WTC11 (cell line): ENCODE measurements at places on chromosomes 16 and 17.
A peak's percentile ranks its signal among the peaks of the same experiment; 100 is the strongest.

DNA sequence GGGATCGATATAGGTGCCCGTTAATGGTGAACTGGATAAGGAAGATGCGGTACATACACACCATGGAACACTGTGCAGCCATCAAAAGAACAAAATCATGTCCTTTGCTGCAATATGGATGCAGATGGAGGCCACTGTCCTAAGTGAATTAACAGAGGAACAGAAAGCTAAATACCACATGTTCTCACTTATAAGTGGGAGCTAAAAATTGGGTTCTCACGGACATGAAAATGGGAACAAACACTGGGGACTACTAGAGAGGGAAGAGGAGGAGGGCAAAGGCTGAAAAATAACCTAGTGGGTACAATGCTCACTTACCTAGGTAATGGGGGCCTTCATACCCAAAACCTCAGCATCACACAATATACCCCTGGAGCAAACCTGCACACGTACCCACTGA lies 302.6 kb downstream of the XYLT1 start:
- H3K27ac ChIP-seq, result no peak overlapping the region
- peaks cover 4% of the 10 kb centered on the region; the same call in 1 of the 2 replicates for H3K36me3 ChIP-seq
- no peaks in the 10 kb centered on the region for H3K4me1 ChIP-seq
- H3K4me3 ChIP-seq, result no peak overlapping the region
- no peak for DNase-seq

GRCh38 chr16:89565256-89565505 lies 4.7 kb downstream of the RPL13 start:
- H3K36me3 ChIP-seq, result peaks cover 33% of the 10 kb centered on the region
- H3K27me3 ChIP-seq, result no peaks in the 10 kb centered on the region
- DNase-seq, result peak; percentile 52
- H3K27ac ChIP-seq, result peak overlapping the region; percentile 96
- H3K4me1 ChIP-seq, result peaks cover 48% of the 10 kb centered on the region
- peak overlapping the region; percentile 99 for H3K4me3 ChIP-seq

GRCh38 chr17:28131599-28131998 lies 89.1 kb downstream of the NLK start:
- H3K4me1 ChIP-seq, result no peaks in the 10 kb centered on the region
- no peak overlapping the region for H3K4me3 ChIP-seq
- no peak for DNase-seq

DNA sequence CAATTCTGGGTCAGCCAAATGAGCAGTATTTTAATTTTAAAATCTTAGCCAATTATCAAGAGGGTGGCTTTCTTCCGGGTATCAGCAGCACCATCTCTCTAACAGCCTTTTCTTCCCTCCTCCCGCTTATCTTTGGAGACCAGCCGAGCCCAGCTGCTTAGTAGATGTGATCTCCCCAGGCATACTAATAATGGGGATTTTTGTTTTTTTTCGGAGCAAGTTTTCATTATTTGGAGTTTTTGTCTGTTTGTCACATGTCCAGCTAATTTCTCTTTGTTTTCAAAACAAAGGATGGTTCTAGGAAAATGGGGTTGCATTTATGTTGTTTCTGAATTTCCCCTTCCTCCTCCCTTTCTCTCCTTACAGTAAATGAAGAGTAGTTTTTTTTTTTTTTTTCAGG lies 170.5 kb upstream of the MPHOSPH6 start:
- H3K27me3 ChIP-seq, result no peaks in the 10 kb centered on the region
- no peak overlapping the region for H3K4me3 ChIP-seq
- peaks cover 4% of the 10 kb centered on the region for H3K36me3 ChIP-seq
- no peak for DNase-seq
- H3K4me1 ChIP-seq, result peaks cover 9% of the 10 kb centered on the region; the same call in 1 of the 2 replicates
- no peak overlapping the region for H3K27ac ChIP-seq

GRCh38 chr17:14318918-14319205 lies 18.0 kb downstream of the HS3ST3B1 start:
- peaks cover 85% of the 10 kb centered on the region for H3K4me1 ChIP-seq
- H3K36me3 ChIP-seq, result peaks cover 7% of the 10 kb centered on the region
- H3K27ac ChIP-seq, result no peak overlapping the region
- H3K4me3 ChIP-seq, result no peak overlapping the region

- no peak overlapping the region for H3K27ac ChIP-seq
These were observed 32.3 kb upstream of the GNG13 start for GRCh38 chr16:832652-833336.

DNA sequence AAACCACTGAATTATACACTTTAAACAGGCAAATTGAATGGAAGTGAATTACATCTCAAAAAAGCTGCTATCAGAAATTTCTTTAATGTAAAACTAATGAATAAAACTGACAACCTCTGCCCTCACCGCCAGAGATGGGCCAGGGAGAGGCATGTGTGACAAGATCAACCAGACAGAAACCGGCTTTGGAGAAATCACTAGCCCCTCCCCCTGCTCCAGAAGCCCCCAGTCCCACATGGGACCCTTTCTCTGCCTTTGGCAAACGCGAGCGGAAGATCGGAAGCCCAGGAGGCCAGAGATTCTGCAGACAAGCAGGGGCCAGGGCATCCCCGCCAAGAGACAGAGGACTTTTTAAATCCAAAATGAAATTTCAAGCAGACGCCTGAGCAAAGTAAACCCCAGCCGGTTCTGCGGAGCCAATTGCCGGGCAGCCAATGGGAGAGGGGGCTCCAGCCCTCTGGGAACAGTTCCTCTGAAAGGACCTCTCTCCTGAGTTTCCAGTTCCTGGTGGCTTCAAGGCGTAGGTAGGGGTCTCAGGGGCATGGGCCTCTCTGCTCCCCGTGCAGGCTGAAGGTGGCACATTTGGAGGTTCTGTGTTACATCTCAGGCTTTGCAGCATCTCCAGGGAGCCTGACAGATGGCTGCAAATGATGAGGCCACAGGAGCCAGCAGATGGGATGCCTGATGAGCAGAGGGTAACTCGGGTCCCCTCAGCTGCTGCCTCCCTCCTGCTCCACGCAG lies 118.1 kb downstream of the GSG1L start:
- peak overlapping the region; percentile 43 for H3K4me3 ChIP-seq
- H3K4me1 ChIP-seq, result peaks cover 4% of the 10 kb centered on the region
- DNase-seq, result no peak
- no peak overlapping the region; the same call in 1 of the 2 replicates for H3K27ac ChIP-seq
- no peaks in the 10 kb centered on the region for H3K36me3 ChIP-seq
- peaks cover 3% of the 10 kb centered on the region; the same call in 1 of the 2 replicates for H3K27me3 ChIP-seq

DNA sequence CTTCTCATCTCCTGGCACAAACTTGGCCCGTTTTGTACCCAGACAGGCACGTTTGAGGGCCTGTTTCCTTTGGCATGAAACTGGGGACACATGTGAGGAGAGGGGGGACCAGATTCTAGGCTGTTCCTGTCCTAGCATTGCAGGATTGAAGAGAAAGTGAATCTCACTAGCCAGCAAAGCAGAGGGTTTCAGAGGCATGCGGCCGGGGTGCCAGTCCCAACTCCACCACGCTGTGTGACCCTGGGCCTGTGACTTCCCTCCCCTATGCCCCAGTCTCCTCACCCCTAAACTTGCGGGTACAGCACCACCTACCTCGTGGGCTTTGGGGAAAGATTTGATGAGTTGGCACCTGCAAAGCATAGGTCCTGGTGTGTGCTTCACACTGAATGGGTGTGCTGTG lies 53.5 kb upstream of the CIBAR2 start:
- H3K27me3 ChIP-seq, result peaks cover 7% of the 10 kb centered on the region
- no peak overlapping the region for H3K27ac ChIP-seq
- DNase-seq, result no peak
- H3K36me3 ChIP-seq, result no peaks in the 10 kb centered on the region

DNA sequence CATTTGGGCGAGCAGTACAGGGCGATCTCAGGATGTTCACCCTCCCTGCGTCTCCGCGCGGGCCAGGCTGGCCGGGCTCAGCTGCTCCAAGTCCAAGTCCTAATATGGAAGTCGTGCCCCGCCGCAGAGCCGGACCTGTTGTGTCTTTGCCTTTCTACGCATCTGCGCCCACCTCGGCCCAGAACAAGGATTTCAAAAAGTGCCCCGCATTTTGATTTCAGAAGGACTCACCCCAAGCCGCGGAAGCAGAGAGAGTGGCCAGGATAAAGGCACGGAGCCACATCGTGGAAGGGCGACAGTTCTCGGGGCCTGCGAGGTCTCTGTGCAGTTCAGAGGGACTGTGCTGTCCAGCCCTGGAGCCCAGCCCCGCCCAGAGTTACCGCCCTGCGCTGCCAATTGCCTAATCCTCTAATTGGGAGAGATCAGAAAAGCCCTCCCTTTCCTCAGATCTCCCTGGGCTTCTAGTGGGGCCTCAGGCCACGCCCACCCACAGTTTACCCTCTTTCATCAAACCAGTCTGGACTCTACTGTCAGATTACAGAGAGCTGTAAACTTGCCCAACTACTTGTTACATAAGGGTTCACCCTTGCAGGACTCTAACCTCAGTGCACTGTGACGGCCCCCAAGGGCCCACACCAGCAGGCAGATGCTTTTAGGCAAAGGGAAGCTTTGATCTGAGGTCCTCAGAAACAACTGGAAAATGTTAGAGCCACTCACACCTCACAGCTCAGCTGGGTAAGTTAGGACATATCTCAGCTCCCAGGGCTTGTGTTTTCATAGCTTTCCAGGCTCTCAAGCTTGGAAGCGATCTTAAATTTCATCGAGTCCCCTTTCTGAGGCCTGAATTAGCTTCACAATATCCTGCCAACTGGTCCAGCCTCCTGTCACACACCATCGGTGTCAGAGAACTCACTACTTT lies at the start of gene CES1:
Gene CES1, minus strand, starts transcription at position 324 of the 919 bp plus-strand sequence. Its CDS starts 41 bp downstream, at position 283.
- no peaks in the 10 kb centered on the region for H3K4me1 ChIP-seq
- DNase-seq, result no peak
- H3K27me3 ChIP-seq, result peaks cover 16% of the 10 kb centered on the region
- no peak within 1 kb of the TSS for H3K27ac ChIP-seq
- H3K36me3 ChIP-seq, result no peaks in the 10 kb centered on the region
- H3K4me3 ChIP-seq, result peak within 1 kb of the TSS; percentile 24

- H3K36me3 ChIP-seq, result peaks cover 2% of the 10 kb centered on the region; the same call in 1 of the 2 replicates
- no peak overlapping the region for H3K27ac ChIP-seq
- no peak for DNase-seq
- H3K4me1 ChIP-seq, result peaks cover 9% of the 10 kb centered on the region
- no peak overlapping the region for H3K4me3 ChIP-seq
- H3K27me3 ChIP-seq, result peaks cover 46% of the 10 kb centered on the region
These were observed 3.9 kb upstream of the GNG13 start for GRCh38 chr16:804193-805048.

- H3K27me3 ChIP-seq, result no peaks in the 10 kb centered on the region
- H3K4me3 ChIP-seq, result no peak overlapping the region
- H3K36me3 ChIP-seq, result no peaks in the 10 kb centered on the region
- H3K27ac ChIP-seq, result no peak overlapping the region
These were observed 1.5 kb upstream of the KRT16 start for GRCh38 chr17:41614098-41614497.

DNA sequence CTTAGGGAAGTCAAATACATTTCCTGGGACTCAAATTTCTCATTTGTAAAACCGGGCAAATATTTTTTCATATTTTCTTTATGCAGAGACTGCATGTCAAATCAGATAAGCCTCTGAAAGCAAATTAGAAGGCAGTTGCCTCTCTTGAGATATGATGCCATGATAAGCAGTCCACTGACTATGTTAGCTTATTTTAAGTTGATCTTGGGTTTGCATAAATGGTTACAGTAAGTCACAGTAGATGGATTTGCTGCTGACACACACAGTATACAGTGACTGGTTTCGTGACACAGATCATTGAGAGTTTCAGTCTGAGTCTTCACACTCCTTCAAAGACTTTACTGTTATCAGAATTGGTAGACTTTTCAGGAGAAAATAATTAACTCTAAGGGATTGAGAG lies 927.6 kb upstream of the CDH8 start:
- no peak for DNase-seq
- no peak overlapping the region for H3K27ac ChIP-seq
- peaks cover 3% of the 10 kb centered on the region for H3K36me3 ChIP-seq
- H3K4me3 ChIP-seq, result no peak overlapping the region

DNA sequence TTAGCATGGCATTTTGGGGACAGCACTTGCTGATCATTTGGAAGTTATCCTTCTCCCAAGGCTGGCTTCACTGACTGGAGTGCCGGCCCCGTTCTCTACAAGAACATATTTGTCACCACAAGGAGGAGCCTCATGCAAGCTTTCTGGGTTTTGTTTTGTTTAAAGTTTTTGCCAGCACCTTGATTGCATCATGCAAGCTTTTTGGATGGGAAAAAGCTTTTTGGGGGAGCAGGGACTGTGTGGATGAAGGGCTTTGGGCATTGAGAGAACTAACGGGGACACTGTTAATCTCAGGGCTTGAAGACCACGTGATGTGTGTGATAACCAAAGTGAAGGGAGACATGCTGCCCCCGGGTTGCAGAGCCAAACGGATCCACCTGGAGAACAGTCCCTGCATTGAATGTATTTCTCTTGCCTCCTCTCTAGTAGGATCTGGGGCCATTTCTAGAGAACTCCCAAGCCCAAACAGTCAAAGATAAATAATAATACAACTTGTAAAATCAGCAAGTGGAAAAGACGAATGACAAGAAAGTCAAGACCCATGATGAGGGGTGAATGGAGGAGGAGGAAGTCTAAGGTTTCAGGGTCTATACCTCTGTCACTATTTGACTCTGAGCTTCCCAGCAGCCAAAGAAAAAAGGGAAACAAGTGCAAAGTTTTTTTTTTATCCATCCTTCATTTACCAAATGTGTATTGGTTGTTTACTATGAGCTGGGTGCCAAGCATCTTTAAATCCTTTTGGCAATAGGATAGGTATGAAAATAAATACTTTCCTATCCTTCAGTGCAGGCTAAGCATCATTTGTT lies 17.2 kb downstream of the TMEM114 start:
- no peaks in the 10 kb centered on the region for H3K36me3 ChIP-seq
- H3K27ac ChIP-seq, result no peak overlapping the region; the same call in 1 of the 2 replicates
- peaks cover 23% of the 10 kb centered on the region for H3K4me1 ChIP-seq
- H3K27me3 ChIP-seq, result no peaks in the 10 kb centered on the region

GRCh38 chr16:86316967-86317812 lies 193.1 kb upstream of the FOXF1 start:
- no peak overlapping the region for H3K27ac ChIP-seq
- H3K27me3 ChIP-seq, result no peaks in the 10 kb centered on the region; the same call in 1 of the 2 replicates
- peaks cover 9% of the 10 kb centered on the region; the same call in 1 of the 2 replicates for H3K4me1 ChIP-seq
- no peaks in the 10 kb centered on the region for H3K36me3 ChIP-seq
- DNase-seq, result no peak
- no peak overlapping the region for H3K4me3 ChIP-seq

DNA sequence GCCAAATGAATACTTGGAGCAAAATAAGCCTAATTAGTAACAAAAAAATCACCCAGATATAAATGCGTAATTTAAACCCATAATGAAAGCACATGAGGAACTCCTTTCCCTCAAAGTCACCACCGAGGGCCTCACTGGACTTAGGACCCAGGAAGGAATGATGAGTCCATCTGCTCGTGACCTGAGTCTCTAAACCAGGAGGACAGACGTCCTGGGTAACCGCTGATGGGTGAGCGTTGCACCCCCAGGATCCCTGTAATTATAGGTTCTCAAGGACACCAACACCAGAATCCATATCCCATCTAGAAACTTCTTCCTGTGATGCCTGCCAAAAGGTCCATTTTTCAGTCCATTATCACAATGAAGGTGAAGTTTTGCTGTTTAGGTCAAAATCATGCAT lies 121.4 kb downstream of the ZNF778 start:
- H3K27ac ChIP-seq, result peak overlapping the region; percentile 77
- no peaks in the 10 kb centered on the region for H3K27me3 ChIP-seq
- DNase-seq, result no peak
- peaks cover 43% of the 10 kb centered on the region for H3K4me1 ChIP-seq
- no peaks in the 10 kb centered on the region for H3K36me3 ChIP-seq

- peak overlapping the region; percentile 94 for H3K27ac ChIP-seq
- H3K27me3 ChIP-seq, result no peaks in the 10 kb centered on the region
- peak overlapping the region; percentile 79 for H3K4me3 ChIP-seq
These were observed 19.5 kb downstream of the SIAH1 start for GRCh38 chr16:48365601-48366164.

- H3K36me3 ChIP-seq, result peaks cover 9% of the 10 kb centered on the region
- H3K4me1 ChIP-seq, result no peaks in the 10 kb centered on the region
- peaks cover 13% of the 10 kb centered on the region for H3K27me3 ChIP-seq
- no peak overlapping the region for H3K27ac ChIP-seq
- H3K4me3 ChIP-seq, result no peak overlapping the region
These were observed 19.4 kb downstream of the CD300A start for GRCh38 chr17:74485841-74486240.
